Naive thymus-derived CD4-positive, alpha-beta T cell (primary cell): ENCODE measurements at places on chromosomes 3 and 15. TPM values are rescaled to one million over a fixed set of nuclear protein-coding genes. Genes with fewer than 3 reads are reported as not detected.

- DNase-seq, result no peak
Measured at GRCh38 chr3:20147361-20147760, 38.6 kb downstream of the SGO1 start.

- DNase-seq, result no peak
Measured at GRCh38 chr3:20700714-20701113, 514.7 kb upstream of the SGO1 start.

DNA sequence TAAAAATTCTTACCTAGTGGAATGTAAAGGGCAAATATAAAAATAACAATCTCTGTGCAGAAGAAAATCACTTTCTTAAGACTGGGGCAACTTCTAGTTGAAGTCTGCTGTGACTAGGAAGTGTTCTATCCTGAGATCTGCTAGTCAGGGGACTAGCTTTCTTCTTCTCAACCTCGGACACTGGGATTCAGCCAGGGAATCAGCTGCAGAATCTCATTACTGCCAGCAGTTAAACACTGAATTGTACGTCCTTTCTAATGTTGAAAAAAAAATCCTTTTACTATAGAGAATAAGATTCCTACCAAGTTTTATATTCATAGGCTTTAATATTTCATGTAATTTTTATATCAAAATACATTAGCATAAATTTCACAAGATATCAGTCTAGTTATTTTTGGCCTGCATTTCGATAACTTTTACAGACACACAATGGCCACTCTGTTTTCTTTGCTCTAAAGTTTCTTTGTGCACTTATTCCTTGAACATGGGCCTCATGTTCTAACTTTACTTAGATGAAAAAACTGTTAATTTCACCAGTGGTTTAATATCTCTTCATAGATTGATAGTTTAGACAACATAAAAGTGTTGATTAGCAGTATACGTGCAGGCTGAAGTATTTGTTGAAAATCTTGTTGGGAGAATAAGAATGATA, 2.6 kb upstream of the NEO1 start:
- no peak for DNase-seq

GRCh38 chr3:65210026-65210814, 522.4 kb upstream of the ADAMTS9 start:
- no peak for DNase-seq

DNA sequence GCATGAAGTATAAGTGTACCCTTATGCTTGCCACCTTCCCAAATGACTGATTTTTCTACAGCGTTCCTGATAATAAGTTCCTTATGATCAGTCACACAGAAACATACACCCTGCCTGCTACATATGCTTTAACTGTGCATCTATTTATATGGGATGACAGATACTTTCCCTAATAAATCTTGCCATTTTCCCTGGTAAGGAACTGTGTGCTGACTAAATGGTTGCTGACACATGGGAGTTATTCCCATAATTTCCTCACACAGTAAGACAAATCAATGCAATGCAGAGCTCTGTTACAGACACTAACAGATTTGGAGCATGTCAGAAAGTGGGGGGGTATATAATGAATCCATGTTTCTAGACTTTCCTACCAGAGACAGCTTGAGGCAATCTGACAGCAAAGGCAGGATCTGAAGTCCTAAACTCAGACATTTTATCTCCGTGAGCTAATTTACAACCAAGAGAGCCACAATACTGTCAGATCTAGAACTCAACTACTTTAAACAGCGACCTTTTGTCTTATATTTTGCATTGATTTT, 86.9 kb upstream of the TCF12 start:
- DNase-seq, result no peak

DNA sequence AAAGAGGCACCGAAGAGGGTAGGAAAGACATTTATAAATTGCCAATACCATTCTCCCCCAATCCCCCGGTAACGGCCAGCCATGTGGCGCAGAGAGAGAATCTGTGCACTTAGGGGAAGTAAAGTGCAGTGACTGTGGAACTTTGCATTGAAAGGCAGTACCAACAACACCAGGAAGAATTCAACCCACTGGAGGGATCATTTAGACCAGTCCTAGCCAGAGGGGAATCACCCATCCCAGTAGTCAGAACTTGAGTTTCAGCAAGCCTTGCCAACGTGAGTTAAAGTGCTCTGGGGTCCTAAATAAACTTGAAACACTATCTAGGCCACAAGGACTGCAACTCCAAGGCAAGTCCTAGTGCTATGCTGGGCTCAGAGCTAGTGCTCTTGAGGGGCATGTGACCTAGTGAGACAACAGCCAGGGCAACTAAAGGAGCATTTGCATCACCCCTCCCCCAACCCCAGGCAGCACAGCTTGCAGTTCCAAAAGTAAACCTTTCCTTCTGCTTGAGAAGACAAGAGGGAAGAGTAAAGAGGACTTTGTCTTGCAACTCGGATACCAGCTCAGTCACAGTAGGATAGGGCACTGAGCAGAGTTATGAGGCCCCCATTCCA, 15.0 kb downstream of the CEP70 start:
- DNase-seq, result no peak

DNA sequence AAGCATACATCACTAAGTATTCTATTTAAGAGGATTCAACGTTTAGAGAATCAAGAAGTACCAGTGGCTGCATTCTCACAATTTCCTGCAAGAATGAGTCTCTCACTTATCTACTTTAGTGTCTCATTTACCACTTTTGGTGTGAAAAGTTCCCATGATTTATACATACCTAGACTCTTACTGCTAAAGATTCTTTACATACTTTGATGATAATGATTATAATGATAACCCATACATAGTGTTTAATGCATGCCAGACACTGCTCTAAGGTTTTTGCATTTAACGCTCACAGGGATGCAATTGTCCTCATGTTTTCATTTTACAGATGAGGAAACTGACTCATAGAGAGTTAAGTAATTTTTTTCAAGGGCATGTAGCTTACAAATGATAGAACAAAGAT, 133.6 kb downstream of the TMEM108 start:
- no peak for DNase-seq

PODXL2 gene
- 3.3 TPM for total RNA-seq

GASK1A gene
- not detected in 2 replicates for total RNA-seq
